ENCODE measurements at places on chromosomes 7 and 10. TPM values are rescaled to one million over a fixed set of nuclear protein-coding genes. Genes with fewer than 3 reads are reported as not detected.

DNA sequence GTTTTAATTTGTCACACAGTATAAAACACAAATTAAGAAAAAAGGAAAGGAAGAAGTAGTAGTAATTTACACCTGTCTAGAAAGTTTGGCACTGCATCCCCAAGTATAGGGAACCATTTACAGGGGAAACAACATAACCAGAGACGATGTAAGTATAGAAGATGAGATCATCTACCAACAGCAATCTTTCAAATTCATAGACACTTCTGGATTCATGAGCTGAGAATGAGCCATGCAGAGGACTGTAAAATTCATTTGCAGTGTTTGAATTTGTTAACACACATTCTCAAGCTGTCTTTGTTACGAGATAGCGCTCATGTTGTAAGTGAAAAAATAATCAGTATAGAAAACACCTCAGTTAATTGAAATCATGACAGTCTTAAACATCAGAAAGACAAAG, 337.0 kb upstream of the MEOX2 start:
- no peak overlapping the region for H3K4me3 ChIP-seq
- H3K4me1 ChIP-seq: peaks cover 9% of the 10 kb centered on the region
- no peak overlapping the region for H3K27ac ChIP-seq
- no peak for DNase-seq
- H3K36me3 ChIP-seq: no peaks in the 10 kb centered on the region

DNA sequence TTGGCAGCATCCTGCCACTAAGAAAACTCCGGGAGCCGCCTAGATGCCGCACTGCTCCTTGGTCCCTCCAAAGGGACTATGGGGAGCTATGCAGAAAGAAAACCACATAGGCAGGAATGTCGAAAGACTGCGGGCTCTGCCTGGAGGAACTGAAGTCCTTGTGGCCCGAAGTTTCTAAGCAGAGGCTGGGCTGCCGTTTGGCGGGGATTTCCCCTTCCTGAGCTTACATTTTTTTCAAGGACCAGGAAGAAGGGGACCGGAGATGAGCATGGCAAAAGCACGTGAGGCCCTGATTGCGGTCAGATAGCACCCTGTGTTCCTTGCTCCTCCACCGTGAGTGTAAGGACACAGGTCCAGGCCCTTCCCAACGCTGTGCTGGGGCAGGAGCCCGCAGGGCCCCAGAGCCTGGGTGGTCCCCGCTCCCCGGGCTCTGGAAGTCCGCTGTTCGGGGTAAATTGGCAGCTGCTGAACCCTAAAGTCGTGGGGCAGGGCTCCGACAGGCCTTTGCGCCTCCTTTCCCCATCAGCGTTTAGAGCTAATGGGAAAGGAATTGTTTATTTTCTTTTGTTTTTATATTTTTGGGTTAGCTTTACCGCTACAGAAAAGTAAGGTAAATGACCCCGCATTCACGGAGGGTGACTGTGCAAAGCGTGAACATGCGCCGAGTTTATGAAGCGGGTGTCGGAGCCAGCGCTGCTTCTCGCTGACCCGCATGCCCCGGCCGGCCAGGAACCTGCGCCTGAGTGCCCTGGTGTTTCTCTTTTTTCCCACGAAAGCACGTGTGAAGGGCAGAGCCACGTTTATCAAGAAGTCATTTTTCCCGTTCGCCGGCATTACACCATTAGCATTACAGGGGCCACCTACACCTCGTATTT, 356.5 kb upstream of the ZNF32 start:
- DNase-seq: no peak
- H3K4me1 ChIP-seq: no peaks in the 10 kb centered on the region
- no peak overlapping the region for H3K4me3 ChIP-seq
- no peaks in the 10 kb centered on the region for H3K36me3 ChIP-seq
- no peaks in the 10 kb centered on the region for H3K27me3 ChIP-seq
- no peak overlapping the region for H3K27ac ChIP-seq

GRCh38 chr7:24948739-24949138, 31.2 kb downstream of the OSBPL3 start:
- no peaks in the 10 kb centered on the region for H3K27me3 ChIP-seq
- H3K27ac ChIP-seq: no peak overlapping the region
- H3K4me1 ChIP-seq: no peaks in the 10 kb centered on the region

GRCh38 chr7:104621321-104621720, 292.9 kb downstream of the LHFPL3 start:
- H3K27ac ChIP-seq: no peak overlapping the region
- no peak overlapping the region for H3K4me3 ChIP-seq
- H3K27me3 ChIP-seq: no peaks in the 10 kb centered on the region
- DNase-seq: no peak

DNA sequence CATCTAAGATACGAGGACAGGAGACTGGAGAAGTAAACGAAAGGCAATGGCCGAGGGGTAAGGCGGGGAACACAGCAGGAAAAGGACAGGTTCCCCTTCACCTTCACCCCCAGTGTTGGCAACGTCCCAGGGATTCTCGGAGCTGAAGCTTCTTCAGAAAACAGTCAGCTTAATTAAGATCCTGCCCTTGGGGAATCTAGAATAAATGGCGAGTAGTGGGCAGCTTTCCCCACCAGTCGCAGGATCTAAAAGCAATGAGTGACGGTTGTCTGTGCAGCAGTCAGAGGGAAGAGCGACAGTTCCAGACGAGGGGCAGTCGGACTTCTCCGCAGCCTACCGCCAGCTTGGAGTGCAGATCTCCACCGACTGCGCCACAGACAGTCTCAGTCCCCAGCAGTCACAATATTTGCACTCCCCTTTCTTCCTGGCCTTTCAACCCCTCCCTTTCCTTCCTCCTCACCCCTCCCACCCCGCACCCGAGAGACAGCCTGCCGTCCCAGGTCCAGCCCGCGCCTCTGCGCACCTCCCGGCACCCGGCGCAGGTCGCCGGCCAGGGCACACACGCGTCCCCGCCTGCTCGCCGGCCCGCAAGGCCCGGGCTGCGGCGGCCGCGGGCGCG, 10.9 kb upstream of the SP8 start:
- H3K4me1 ChIP-seq: peaks cover 56% of the 10 kb centered on the region
- H3K36me3 ChIP-seq: no peaks in the 10 kb centered on the region
- peaks cover 40% of the 10 kb centered on the region for H3K27me3 ChIP-seq
- no peak for DNase-seq

GRCh38 chr7:46776790-46777189, 805.1 kb downstream of the TNS3 start:
- peaks cover 5% of the 10 kb centered on the region for H3K4me1 ChIP-seq
- no peak for DNase-seq
- no peaks in the 10 kb centered on the region for H3K27me3 ChIP-seq
- no peak overlapping the region for H3K4me3 ChIP-seq
- H3K36me3 ChIP-seq: no peaks in the 10 kb centered on the region

GRCh38 chr7:115274-115911, 77.0 kb upstream of the FAM20C start:
- H3K4me3 ChIP-seq: no peak overlapping the region
- H3K36me3 ChIP-seq: no peaks in the 10 kb centered on the region
- H3K27me3 ChIP-seq: peaks cover 4% of the 10 kb centered on the region
- DNase-seq: no peak
- H3K27ac ChIP-seq: no peak overlapping the region

LBX1 gene
- total RNA-seq: not detected

DNA sequence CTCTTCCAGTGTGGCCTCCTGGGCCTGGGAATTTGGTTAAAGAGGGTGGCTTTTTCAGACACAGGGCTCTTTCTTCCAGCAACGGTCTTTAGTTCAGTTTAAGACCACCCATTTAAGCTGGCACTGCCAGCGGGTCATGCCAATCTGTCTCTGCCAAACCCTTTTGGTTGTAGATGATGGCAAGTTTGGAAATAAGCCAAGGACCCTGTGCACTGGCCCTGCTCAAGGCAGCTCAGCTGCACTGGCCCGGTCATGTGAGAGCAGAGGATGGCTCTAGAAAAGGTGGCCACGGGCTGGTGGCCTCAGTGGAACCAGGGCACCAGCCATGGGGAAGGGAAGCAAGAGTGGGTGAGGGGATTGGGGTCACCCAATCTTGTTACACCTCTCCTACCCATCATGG, 294.1 kb downstream of the GLRX3 start:
- no peaks in the 10 kb centered on the region for H3K4me1 ChIP-seq
- DNase-seq: no peak
- no peaks in the 10 kb centered on the region for H3K27me3 ChIP-seq
- H3K36me3 ChIP-seq: no peaks in the 10 kb centered on the region

GRCh38 chr7:102097601-102098161, 189.0 kb upstream of the SH2B2 start:
- H3K4me3 ChIP-seq: no peak overlapping the region
- H3K27me3 ChIP-seq: no peaks in the 10 kb centered on the region
- peak overlapping the region; percentile 95 for H3K27ac ChIP-seq
- peaks cover 41% of the 10 kb centered on the region for H3K4me1 ChIP-seq
- H3K36me3 ChIP-seq: no peaks in the 10 kb centered on the region

- H3K27ac ChIP-seq: no peak overlapping the region
- H3K4me3 ChIP-seq: no peak overlapping the region
- H3K36me3 ChIP-seq: no peaks in the 10 kb centered on the region
- no peak for DNase-seq
- H3K27me3 ChIP-seq: no peaks in the 10 kb centered on the region
Observed at GRCh38 chr7:55185941-55186609, 167.3 kb downstream of the EGFR start.

- DNase-seq: peak; percentile 30
- H3K27me3 ChIP-seq: peaks cover 10% of the 10 kb centered on the region
- H3K4me1 ChIP-seq: peaks cover 14% of the 10 kb centered on the region
- H3K4me3 ChIP-seq: no peak overlapping the region
- H3K36me3 ChIP-seq: no peaks in the 10 kb centered on the region
- H3K27ac ChIP-seq: no peak overlapping the region
Observed at GRCh38 chr7:120164-120991, 72.0 kb upstream of the FAM20C start.

DNA sequence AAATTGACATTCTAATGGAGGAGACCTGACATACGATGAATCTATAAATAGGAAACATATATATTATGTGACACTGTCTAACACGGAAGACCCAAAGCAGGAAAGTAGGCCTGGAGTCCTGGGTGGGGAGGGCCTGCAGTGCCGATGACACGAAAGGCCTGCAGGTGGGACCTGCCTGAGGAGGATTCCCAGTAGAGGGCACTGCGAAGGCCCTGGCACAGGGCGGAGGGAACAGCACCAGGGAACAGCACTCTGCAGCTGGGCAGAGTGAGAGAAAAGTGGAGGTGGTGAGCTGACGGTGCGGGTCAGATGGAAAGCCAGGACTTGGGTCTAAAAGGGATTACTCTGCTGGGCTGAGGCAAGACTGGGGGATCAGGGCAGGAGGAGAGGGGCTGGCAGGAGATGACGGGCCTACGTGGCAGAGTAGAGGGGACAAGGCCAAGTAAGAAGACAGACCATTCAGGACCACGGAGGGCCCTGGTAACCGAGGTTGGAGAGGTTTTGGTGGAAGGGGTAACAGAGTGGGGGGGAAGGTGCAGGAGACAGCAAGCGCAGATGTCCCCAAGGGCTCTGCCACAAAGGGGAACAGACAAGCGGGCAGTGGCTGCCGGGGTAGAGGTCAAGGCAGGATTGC, 8.1 kb downstream of the ZNF746 start:
- H3K27ac ChIP-seq: no peak overlapping the region
- peaks cover 22% of the 10 kb centered on the region for H3K36me3 ChIP-seq
- no peaks in the 10 kb centered on the region for H3K27me3 ChIP-seq
- H3K4me3 ChIP-seq: no peak overlapping the region
- peak; percentile 17 for DNase-seq
- H3K4me1 ChIP-seq: no peaks in the 10 kb centered on the region

DNA sequence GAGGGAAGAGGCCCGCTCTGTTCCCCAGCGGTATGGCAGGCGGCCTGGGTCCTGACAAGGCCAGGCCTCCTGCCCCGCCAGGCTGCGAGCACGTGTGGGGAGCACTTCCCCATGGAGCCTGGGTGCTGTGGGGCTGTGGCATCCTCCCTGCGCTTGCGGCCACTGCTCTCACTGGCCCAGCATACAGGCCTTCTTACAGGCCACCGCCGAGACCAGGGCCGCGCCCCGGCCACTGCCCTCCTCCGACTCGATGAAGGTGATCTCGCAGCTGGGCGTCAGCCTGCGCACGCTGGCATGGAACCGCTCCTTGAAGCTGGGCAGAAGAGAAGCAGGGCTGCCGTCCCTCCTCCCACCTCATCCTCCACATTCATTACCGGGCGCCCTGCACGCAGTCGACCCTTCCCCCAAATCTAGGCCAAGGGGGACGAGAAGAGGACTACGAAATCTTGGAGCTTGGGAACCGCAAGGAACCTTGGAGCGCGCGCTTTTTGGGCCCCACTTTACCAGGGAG, 3.9 kb upstream of the MYL7 start:
- H3K27ac ChIP-seq: no peak overlapping the region
- H3K4me3 ChIP-seq: no peak overlapping the region
- no peak for DNase-seq
- no peaks in the 10 kb centered on the region for H3K36me3 ChIP-seq

DNA sequence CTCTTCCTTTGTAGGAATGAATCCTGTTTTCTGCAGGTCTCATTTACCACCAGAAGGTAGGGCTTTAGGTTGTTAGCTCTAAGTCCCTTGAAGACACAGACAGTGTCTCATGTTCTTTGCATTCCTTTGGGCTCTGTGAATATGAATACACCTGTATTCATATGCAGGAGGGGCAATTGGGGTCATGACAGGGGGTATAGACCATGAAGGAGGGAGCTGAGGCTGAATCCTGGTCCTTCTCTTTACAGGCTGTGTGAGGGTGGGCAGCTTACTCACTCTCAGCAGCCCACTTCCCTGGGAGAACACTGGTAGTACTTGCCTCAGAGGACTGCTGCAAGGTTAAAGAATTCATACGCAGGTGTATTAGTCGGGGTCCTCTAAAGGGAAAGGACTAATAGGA, 267.2 kb upstream of the MGMT start:
- no peak overlapping the region for H3K4me3 ChIP-seq
- H3K4me1 ChIP-seq: no peaks in the 10 kb centered on the region
- no peaks in the 10 kb centered on the region for H3K36me3 ChIP-seq
- no peaks in the 10 kb centered on the region for H3K27me3 ChIP-seq
- no peak overlapping the region for H3K27ac ChIP-seq

DNA sequence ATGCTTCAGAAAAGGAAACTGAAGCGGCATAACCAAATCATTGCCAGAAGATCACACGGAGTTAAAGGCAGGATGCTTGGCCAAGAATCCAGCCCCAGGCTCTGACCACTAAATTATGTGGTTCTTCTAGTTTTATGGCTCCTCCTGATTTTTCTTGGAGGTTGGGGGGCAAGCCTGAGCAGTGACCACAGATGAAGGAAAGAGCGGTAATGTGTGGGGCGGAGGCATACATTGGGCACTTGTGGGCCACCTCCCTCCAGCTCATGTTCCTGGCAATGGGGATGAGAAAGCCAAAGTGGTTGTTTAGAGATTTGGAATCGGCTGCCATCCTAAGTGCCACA, 3.2 kb downstream of the TRPV6 start:
- no peaks in the 10 kb centered on the region for H3K36me3 ChIP-seq
- H3K4me1 ChIP-seq: peaks cover 9% of the 10 kb centered on the region
- no peak for DNase-seq
- no peak overlapping the region for H3K27ac ChIP-seq

GRCh38 chr7:67955061-67955460, 958.4 kb downstream of the TYW1 start:
- no peaks in the 10 kb centered on the region for H3K27me3 ChIP-seq
- H3K27ac ChIP-seq: no peak overlapping the region
- H3K4me3 ChIP-seq: no peak overlapping the region
- no peaks in the 10 kb centered on the region for H3K4me1 ChIP-seq
- H3K36me3 ChIP-seq: no peaks in the 10 kb centered on the region

GRCh38 chr10:26890956-26891355, 30.2 kb upstream of the ABI1 start:
- no peaks in the 10 kb centered on the region for H3K27me3 ChIP-seq
- H3K27ac ChIP-seq: no peak overlapping the region
- peak; percentile 76 for DNase-seq
- no peak overlapping the region for H3K4me3 ChIP-seq
